CD8-positive, alpha-beta memory T cell (primary cell): ENCODE measurements at places on chromosomes 11 and 22. TPM values are rescaled to one million over a fixed set of nuclear protein-coding genes. Genes with fewer than 3 reads are reported as not detected.

GRCh38 chr11:78973876-78974275, 399.2 kb upstream of the NARS2 start:
- no peak for DNase-seq
- no peak overlapping the region for H3K27ac ChIP-seq
- no peaks in the 10 kb centered on the region for H3K4me1 ChIP-seq
- no peaks in the 10 kb centered on the region for H3K27me3 ChIP-seq

- peaks cover 12% of the 10 kb centered on the region for H3K27me3 ChIP-seq
- no peaks in the 10 kb centered on the region for H3K36me3 ChIP-seq
- peaks cover 19% of the 10 kb centered on the region for H3K4me1 ChIP-seq
- no peak overlapping the region for H3K4me3 ChIP-seq
These were observed 36.6 kb upstream of the CREB3L1 start for GRCh38 chr11:46240861-46241260.

GRCh38 chr11:110991661-110992355, 253.7 kb upstream of the POU2AF2 start:
- no peak for DNase-seq
- no peak overlapping the region for H3K27ac ChIP-seq
- no peak overlapping the region for H3K4me3 ChIP-seq

DNA sequence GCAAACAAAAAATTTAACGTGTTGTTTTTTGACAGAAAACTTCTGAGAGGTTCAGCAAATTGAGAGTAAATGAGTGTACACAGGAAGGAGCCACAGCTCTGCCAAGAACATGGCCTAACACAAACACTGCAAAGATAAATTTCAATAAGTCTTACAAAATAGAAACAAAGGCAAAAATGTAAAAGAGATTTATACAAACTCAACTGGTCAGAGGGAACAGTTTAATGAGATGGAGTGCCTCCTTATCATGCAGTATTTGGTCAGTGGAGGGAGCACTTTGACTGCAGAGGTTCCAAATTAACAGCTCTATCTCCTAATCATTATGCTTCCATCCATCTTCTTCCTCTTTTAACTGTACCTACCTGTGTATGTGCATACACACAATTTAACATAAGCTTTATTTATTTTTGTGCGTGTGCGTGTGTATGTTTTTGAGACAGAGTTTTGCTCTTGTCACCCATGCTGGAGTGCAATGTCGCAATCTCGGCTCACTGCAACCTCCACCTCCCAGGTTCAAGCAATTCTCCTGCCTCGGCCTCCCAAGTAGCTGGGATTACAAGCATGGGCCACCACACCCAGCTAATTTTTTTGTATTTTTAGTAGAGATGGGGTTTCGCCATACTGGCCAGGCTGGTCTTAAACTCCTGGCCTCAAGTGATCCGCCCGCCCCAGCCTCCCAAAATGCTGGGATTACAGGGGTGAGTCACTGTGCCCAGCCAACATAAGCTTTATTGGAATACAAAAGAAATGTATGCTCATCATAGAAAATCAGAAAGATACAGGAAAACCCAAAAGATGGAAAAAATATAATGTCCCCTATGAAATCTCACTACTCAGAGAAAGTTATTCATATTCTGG, 111.9 kb downstream of the MRTFA start:
- H3K36me3 ChIP-seq: no peaks in the 10 kb centered on the region
- no peak overlapping the region for H3K4me3 ChIP-seq
- no peak overlapping the region for H3K27ac ChIP-seq
- no peaks in the 10 kb centered on the region for H3K27me3 ChIP-seq

DNA sequence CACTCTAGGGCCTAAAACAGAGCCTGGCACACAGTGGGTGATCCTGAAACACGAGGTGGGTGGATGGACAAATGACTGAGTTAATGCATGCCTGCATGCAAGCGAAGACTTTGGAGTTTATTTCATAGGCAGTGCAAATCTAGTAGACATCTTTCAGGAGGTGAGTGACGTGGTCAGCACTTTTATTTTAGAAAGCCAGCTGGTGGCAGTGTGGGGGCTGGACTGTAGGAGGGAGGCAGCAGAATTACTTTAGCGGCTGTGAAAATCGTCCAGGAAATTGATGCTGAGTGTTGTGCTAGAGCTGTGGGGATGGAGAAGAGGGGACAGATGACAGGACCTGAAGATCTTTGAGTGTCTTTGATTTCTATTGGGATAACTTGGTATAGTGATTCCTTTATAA, 47.1 kb downstream of the BMAL1 start:
- no peaks in the 10 kb centered on the region for H3K27me3 ChIP-seq
- no peak overlapping the region for H3K4me3 ChIP-seq
- no peak overlapping the region for H3K27ac ChIP-seq
- H3K4me1 ChIP-seq: no peaks in the 10 kb centered on the region

DNA sequence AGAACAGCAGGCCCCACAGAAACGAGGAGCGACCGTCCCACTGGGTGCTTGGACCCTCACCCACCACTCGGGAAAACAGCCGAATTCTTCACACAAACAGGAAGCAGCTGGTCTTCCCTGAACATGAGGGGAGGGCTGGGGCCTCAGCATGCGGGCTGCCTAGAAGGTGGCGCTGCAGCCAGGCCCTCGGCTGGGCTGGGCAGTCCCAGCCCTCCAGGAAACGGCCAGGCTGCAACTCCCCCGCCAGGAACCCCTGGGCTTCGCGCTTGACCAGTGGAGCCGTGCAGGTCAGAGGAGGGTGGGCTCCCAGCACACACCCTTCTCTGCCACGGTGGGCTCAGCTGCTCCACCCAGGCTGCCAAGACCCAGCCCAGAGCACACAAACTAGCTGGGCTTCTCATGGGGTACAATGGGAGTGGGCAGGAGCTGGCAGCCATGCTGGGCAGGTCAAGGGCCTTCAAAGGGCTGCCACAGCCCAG, 29.6 kb downstream of the IGF2 start:
- H3K36me3 ChIP-seq: no peaks in the 10 kb centered on the region
- DNase-seq: no peak
- H3K4me1 ChIP-seq: no peaks in the 10 kb centered on the region
- no peaks in the 10 kb centered on the region for H3K27me3 ChIP-seq

GRCh38 chr22:44089717-44090570, 65.8 kb downstream of the PARVB start:
- H3K4me3 ChIP-seq: no peak overlapping the region
- H3K36me3 ChIP-seq: no peaks in the 10 kb centered on the region
- H3K27me3 ChIP-seq: no peaks in the 10 kb centered on the region
- no peaks in the 10 kb centered on the region for H3K4me1 ChIP-seq
- no peak for DNase-seq

DNA sequence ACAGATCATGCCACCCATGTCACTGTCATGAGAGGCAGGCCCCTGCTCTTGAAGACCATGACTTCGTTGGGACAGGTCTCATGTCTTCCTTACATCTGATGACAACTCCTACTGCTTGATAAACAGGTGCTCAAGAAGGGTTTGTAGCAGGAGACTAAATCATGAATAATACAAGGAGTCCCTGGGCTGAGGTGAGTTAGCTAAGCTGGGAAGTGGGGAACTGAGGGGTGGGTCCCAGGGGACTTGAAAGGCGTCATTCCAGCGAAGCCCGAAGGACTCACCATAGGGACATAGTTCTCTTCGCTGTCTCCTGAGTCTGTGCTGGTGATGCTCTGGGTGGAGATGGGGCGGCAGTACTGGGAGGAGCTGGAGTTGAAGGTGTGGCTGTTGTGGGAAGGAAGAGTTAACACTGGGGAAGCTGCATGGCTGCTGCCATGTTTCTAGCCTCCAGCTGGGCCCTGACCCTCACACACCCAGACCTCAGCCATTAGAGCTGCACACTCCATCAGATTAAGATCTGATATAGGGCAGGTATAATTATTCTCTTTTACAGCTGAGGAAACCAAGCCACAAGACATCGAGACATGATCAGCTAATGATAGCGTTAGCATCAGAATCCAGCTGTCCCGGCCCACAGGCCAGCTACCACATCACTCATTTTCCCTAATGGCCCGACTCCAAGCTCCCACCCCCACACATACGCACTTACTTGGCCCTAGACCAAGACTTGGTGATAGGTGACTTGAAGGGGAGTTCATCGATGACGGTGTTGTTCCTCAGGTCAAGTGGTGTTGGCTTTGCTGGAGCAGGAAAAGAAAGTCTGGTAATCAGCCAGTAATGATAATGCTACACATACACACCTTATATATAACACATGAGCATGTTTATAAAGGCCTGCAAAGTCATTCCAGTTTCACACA, 32.9 kb downstream of the USP35 start:
- no peak for DNase-seq
- H3K27ac ChIP-seq: no peak overlapping the region
- no peaks in the 10 kb centered on the region for H3K4me1 ChIP-seq
- H3K36me3 ChIP-seq: no peaks in the 10 kb centered on the region
- H3K27me3 ChIP-seq: no peaks in the 10 kb centered on the region

DNA sequence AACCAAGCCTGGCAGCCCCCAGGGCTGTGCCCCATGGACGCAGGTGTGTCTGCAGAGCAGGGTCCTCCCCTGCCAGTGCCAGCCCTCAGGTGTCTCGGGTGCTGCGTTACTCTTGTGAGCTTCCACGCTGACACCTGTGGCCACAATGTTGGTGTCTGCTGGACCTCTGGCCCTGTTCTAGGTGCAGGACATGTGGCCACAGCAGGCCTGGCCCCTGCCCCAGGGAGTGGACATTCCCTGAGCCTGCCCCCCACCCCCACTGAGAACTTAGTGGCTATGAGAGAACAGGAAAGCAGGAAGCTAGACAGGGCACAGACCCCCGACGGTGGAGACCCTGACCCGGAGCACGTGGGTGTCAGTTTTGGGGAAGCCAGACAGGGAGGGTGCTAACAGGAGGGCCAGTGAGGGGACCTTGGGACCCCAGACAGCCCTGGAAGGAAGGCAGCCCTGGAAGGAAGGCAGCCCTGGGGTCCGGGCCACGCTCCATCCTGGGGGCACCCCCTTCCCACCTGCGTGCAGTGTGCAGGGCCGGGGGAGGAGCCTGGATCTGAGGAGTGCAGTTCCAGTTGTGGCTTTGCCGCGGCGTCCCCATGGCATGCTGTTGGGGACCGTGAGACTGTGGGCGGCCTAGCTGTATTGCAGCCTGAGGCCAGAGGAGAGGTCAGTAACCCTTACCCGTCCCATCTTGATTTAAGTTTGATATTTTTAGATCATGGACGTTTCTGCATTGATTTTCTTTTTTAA, 43.9 kb upstream of the PPARA start:
- no peaks in the 10 kb centered on the region for H3K4me1 ChIP-seq
- no peak overlapping the region for H3K4me3 ChIP-seq
- H3K27ac ChIP-seq: no peak overlapping the region
- DNase-seq: no peak

GRCh38 chr11:1922481-1923081, 3.1 kb downstream of the TNNT3 start:
- no peak overlapping the region for H3K4me3 ChIP-seq
- no peak overlapping the region for H3K27ac ChIP-seq
- H3K4me1 ChIP-seq: no peaks in the 10 kb centered on the region
- no peak for DNase-seq
- H3K36me3 ChIP-seq: no peaks in the 10 kb centered on the region

Gene FLRT1
- not detected for total RNA-seq

Gene IL18
- not detected for total RNA-seq
